Stimulated activated naive CD4-positive, alpha-beta T cell treated with Interleukin-2 at 50 U/mL for 16 hours (primary cell): ENCODE measurements at places on chromosomes 2 and 18.

GRCh38 chr2:127637725-127638252 is 8.2 kb upstream of the GPR17 start:
- no peak for DNase-seq

GRCh38 chr18:44898498-44898897 is 217.8 kb downstream of the SETBP1 start:
- no peak for DNase-seq

- peak; percentile 39 for DNase-seq
Measured at GRCh38 chr18:12236934-12237832, 17.0 kb upstream of the CIDEA start.

- DNase-seq = no peak
Measured at GRCh38 chr2:217746808-217747207, 256.0 kb downstream of the TNS1 start.

DNA sequence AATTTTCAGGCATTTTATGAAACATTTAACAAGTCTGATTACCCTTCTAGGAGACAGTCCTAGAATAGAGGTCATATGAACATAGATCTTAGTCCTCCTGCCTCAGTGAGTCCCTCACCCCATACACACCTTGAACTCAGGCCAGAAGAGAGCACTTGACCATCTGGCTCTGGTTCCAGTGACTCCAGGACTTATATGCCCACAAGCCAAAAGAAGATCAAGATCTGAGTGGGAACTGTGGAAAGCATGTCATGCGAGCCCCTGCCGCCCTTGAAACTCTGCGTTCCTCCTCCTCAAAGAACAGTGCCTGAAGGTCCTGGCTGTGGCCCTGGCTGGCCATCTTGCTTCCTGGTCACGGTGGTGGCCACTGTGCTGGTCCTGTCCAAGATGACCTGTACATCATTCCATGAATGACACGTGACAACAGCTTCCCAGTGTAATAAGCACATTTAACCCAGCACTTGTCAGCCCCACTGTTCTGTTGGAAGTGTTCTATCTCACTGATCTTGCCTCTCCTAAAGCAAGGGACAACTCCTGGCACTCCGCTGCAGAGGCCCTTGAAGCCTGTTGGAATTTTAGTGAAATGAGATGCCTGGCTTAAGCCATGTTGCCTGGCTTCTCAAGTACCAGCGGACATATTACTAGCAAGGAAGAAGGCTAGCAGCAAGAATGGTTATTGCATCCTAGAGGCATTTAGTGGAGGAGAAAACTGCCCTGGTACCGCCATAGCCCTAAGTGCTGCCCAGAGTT is 17.6 kb downstream of the TTC32 start:
- no peak for DNase-seq

DNA sequence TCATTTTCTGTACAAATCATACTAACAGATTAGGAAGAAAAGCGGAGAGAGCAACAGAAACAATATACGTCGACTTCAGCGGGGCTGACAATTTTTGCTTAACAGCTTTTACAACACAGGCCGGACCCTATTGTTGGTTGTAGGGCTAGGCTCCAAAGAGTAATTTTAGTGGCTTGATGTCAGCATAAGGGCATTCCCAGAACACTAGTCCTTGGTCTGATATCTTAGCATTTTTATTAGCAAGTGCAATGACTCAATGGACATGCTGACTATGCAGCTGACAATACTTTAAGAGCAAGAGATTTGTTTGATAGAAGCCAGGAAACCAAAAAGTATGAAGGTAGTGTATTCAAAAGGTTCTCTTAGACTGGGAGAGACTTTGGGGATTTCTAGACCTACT is 209.9 kb downstream of the LNPK start:
- no peak for DNase-seq

GRCh38 chr18:10365901-10366300 is 88.5 kb upstream of the APCDD1 start:
- DNase-seq = no peak

DNA sequence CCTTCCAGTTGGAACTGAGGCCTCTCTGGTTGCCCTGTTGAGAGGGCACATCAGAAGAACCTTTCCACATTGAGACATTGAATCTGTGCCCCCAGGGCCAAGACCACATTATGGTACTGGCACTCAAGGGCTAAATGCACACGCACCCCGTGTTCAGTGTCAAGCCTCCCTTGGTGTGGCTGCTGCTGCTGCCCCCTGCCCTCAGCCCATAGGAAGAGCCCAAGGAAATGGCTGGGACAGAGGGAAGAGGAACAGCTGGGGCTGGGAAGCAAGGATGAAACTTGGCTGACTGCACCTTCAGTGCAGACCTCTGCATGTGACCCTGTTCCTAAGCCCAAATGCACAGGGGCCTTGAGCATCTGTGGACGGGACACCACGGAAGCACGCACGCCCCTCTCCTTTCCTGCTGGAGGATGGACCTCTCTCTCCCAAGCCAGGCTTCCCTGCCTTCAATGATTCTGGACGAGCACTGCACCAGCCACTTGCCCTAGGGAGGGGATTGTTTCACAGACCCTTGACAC is 40.2 kb downstream of the NIFK start:
- no peak for DNase-seq

- no peak for DNase-seq
Measured at GRCh38 chr2:61018318-61018755, 282 bp upstream of the PUS10 start.

- DNase-seq = peak; percentile 10
Measured at GRCh38 chr18:46155641-46156051, 51.5 kb downstream of the HAUS1 start.

DNA sequence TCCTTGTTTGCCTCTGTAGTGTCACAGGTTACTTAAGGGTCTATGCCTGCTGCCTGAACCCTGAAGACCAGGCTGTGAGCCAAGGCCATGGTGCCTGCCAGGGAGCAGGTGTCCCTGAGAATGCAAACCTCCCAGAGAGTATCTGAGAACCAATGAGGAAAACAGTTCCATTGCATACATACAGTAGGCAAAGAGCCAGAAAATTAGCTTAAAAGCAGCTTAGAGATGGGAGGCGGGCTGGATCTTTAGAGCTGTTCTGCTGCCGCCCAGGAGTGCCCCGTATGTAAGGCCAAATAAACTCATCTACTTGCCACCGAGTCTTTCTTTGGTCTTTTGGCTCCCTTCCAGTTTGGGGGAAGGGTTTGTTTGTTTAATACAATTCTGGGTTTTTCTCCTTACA is 327.9 kb downstream of the CLIP4 start:
- no peak for DNase-seq

GRCh38 chr2:26088038-26088643 is 54.3 kb downstream of the RAB10 start:
- no peak for DNase-seq

DNA sequence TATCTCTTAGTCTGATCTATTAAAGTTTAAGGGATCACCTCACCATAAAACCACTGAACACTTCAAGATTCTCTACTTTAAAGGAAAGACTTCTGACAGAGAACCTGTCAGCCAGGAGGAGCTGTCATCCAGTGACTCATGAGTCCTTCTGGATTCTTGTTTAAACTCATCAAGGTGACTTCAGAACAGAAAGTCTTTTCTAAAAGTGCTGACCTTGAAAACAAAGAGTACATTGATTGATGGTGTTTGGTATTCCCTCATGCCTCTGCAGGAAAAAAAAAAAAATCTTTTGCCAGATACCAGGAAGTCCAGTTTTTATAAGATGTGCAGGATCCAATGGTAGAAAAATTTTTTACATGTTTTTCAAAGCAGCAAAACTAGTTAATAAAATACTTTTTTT is 12.3 kb downstream of the DSG2 start:
- DNase-seq = no peak

GRCh38 chr18:59994357-59994756 is 94.6 kb downstream of the PMAIP1 start:
- DNase-seq = no peak

DNA sequence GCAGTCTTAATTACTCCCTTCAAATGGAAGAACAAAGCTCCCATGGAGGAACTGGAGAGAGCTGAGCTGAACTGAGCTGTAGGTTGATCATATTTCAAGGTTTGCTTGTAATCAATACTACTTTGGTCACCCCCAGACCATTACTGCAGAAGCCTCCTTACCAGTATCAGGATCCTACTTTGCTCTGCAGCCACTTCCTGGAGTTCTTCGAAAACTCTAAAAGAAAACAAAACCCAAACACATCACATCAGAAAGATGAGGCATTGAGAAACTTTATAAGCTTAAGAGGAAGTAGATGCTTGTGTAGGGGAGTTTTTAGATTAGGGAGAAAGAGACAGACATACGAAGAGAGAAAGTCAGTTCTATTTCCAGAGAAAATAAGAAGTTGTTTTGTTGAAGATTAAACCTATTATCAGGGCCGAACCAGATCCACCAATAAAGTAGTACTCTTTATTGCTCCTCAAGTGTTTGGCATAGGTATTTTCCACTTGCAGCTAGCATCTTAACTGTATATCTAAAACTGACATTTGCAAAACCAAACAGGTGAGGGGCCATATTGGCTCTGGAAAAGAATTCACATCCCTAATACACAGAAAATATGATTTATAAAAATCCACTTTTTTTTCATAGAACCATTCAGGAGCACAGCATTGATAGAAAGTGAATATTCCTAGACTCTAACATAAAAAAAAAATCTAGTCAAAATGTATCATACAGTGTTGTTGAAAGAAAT is 166.9 kb upstream of the KLF7 start:
- DNase-seq = no peak

- DNase-seq = no peak
Measured at GRCh38 chr2:162092008-162092390, 18.0 kb upstream of the DPP4 start.

GRCh38 chr2:1676091-1676912 is 68.0 kb downstream of the PXDN start:
- no peak for DNase-seq

DNA sequence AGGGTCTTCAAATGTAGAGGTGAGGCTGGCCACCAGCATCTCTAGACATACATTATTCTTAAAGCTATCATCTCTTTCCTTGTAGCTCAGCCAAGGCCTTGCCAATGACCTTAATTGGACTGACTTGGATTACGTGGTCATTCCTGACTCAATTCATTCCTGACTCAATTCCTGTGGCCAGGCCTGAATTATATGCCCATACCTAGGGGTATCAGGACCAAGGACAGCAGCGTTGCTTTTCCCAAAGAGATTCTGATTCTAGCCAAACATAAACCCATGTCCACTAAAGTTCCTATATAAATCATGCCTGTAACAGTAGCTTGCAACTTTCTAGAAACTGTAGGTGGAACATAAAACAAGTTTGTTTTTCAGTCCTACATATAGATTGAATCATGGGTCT is 231.7 kb downstream of the ARL6IP6 start:
- no peak for DNase-seq

DNA sequence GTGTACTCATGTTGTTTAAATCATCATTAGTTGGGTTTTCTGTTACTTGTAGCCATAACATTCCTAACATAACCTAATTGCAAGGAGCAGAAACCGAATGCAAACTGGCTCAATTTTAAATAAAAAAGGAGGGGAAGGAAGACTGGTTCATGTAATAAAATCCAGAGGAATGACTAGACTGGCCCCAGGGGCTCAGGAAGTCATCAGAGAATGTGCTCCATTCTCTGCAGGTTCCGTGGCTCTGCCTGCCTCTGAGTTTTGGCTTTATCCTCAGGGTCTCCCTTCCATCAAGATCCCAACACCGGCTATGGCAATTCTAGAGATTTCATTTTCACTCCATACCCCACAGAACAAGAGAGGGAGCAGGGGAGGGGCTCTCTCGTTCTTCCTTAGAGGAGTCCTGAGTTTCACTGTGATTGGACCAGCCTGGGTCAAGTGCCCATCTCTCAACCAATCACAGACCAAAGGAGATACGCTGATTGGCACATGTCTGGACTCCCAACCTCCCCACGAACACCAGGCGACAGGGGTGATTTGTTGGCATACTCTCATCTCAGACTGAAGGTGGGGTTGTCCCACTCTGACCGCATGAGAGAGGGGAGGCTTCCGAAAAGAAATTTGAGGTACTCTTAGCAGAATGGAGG is 64.8 kb downstream of the NPPC start:
- DNase-seq = no peak

- no peak for DNase-seq
Measured at GRCh38 chr2:112314856-112315255, 39.5 kb downstream of the ZC3H6 start.

GRCh38 chr2:55567298-55567697 is 47.8 kb downstream of the CFAP36 start:
- DNase-seq = no peak

- no peak for DNase-seq
Measured at GRCh38 chr2:237916296-237916695, 50.5 kb upstream of the UBE2F start.

GRCh38 chr2:62705859-62706720 is 577 bp downstream of the EHBP1 start:
- peak; percentile 50 for DNase-seq

- no peak for DNase-seq
Measured at GRCh38 chr2:42230891-42231290, 61.7 kb downstream of the EML4 start.

GRCh38 chr2:28956890-28957289 is 24.2 kb upstream of the TOGARAM2 start:
- no peak for DNase-seq

DNA sequence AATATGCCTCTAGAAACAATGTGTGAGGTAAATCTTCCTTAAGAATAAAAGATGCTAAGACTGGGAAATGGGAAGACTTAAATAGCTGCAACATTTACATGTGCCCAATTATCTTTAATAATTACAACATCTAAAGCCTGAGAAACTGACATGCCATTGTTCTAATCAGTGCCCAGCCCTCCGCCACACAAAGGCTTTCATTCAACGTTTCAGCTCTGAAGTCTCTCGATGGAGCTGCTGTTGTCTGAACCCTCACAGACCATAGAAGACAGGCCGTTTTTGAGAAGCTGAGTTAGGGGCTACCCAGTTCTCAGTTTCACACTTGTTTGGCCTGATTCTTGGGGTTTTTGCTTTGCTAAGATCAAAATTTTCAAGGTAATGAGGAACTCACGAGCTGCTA is 315.4 kb upstream of the CHST9 start:
- DNase-seq = no peak

DNA sequence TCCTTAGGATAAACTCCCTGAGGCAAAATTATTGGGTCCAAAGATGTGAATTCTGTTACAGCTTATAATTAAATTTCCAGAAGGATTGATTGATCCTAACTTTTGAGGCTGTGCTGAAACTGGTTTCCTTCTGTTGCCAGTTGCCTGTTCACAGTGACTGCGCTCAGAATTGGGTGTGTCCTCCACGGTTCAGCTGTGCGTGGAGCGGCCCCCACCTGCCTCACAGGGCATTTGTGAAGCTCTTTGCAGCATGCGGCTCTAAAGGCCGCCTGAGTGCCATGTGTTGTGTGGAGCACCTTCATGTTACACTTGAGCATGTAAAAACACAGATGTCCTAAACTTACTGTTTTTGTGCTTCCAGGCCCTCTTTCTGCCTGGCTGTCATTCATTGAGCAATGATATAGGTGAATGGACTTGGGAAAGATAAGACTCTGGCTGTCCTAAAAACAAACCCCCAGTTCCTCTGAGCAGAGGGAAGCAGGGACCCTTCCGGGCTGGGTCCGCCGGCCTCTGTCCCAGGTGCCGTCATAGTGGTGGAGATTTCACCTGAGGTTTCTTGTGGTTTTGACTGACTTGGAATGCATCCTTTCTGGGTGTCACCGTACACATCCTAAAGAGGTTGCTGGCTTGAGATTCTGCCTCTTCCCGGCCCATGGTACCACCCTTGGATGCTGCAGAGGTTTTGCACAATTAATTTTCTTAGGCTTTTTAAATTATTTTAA is 173.6 kb downstream of the LDLRAD4 start:
- DNase-seq = no peak
